ENCODE measurements at places on chromosomes 6 and 20.

DNA sequence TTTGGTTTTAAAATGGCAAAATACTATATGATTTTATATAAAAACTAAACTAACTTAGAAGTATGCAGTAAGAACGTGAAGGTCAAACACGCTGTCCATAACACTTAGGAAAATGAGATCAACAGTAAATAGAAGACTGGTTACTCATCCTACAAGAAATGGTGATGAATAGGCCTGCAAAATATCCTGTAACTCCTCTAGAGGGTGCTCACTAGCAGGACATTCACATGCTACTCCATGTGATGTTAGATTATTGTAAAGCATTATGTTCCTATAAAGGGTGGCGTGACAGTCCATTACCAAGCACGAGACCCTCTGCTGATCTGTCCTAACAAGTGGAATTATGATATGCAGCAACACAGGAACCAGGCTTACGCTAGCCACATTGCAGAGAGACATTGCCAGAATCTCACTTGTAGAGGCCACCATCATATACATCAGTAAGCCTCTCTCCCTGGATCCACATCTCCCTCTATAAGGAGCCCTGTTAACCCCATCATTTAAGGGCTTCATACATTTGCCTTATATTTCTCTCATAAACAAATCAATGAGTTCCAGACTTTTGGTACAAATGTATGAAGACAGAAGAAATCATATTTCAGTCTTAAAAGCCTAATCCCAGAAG is 18.0 kb upstream of the DEFB129 start:
- peak; percentile 12 for DNase-seq

GRCh38 chr6:163147994-163148393 is 266.5 kb upstream of the QKI start:
- no peak for DNase-seq

DNA sequence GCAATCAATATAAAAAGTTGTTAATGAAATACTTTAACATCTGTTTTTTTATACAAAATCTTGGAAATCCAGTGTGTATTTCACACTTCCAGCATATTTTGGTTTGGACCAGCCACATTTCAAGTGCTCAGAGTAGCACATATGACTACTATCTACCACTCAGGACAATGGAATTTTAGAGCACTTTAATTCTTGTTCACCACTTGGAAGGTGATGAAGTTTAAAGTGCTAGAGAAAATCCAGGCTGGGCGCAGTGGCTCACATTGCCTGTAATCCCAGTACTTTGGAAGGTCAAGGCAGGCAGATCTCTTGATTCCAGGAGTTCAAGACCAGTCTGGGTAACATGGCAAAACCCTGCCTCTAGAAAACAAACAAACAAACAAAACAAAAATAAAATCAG is 6.1 kb upstream of the SLC35B3 start:
- no peak for DNase-seq

DNA sequence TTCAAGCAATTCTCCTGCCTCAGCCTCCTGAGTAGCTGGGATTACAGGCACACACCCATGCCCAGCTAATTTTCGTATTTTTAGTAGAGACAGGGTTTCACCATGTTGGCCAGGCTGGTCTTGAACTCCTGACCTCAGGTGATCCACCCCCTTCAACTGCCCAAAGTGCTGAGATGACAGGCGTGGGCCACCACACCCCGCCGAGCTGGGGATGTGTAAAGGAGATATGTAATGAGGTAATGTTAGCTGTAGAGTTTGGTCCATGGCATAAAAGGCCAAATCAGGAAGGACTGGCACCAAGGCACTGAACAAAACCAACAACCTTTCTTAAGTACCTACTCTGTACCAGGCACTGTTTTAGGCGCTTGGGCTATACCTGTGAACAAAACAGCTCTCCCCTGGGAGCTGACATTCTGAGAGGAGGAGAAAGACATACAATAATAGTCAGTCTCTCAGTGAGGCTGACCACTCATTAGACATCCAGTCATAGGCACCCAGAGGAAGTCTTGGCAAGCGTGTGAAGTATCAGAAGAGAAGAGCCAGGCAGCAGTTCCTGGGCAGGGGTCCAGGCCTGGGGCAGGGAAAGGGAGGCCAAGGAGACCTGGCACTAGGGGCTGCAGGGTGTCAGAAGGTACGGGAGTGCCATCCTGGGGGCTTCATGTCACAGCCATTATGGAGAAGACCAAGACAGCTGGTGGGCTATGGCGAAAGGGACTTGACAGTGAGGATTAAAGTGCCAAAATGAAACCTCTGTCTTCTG is 164.8 kb upstream of the DTNBP1 start:
- no peak for DNase-seq

DNA sequence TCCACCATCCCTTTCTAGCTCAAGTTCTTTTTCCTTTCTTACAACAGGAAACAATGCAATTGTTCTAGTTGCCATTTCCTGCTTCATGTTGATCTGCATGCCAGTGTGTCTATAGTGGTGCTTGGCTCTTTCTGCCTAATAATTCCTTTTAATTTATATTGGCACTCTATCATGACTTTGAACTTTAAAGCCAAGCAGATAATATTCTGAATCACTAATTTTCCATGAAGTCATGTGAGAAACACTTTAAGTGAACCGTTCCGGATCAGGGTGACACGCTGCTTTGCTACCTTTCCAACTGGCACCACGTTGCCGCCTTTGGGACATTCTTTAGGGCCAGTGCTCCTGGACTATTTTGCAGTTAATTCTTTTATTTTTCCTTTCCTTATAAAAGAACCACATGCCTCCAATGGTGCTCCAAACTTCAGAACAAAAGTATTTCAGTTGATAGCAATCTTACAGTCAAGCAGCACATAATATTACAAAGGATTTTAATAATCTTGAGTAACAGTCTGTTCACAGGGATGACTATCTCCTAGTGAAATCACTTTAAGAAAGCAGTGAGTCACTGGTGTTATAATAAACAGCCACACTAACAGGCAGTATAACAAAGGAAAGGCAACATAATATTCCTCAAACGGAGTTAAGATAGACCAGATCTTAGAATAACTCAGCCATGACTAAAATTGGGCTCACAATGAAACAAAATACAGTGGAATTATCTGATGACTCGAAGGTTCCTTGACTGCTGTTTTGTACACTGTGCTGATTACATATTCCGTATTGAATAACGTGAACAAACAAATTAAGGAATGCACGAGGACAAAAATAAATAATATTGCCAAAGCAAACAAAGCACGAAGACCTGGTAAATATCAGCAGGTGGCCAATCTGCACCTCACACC is 19.0 kb upstream of the BLOC1S5 start:
- DNase-seq = no peak

Data from CMK (cell line).